ENCODE measurements at places on chromosomes 16 and 17.

GRCh38 chr16:30715750-30716445 lies 16.9 kb downstream of the SRCAP start:
- peak; percentile 23 for DNase-seq

GRCh38 chr16:79639576-79640311 lies 39.2 kb upstream of the MAF start:
- DNase-seq, result no peak

- peak; percentile 61 for DNase-seq
Observed at GRCh38 chr17:78383725-78384471, 5.4 kb downstream of the PGS1 start.

DNA sequence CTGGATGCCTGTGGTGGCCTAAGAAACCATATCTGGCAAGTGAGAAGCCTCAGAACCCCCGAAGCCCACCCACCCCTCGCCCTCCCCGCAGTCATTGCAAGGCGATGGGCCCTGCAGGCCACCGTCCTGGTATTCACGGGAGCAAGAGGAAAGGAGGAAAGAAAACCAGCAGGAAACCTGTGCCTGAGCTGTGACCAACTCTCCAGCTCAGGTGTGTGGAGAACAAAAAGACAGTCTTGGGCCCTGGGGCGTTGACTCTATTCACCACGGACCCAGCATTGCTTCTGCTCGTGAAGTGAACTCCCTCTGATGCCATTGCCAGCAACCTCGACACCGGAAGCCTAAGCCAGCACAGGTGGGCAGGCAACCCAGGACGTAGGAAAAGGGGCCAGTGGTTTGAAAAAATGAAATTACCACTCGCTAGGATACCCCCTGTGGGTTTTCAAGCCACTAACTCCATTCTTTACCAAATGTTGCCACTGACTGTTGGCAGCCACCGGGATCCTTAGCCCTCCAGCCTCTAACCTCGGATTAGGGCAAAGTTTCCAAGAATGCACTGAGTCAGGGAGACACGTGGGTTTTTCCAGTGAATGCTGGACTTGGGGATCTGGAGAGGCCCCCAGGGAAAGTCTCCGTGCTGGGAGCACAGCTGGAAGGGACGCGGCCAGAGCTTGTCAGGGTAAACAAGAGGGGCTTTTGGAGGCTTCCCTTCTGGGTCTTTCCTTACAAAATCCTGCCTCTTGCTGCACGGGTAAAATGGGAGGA lies 25.1 kb downstream of the FA2H start:
- DNase-seq, result no peak

GRCh38 chr16:14548933-14549788 lies 80.9 kb downstream of the PARN start:
- no peak for DNase-seq

- no peak for DNase-seq
Observed at GRCh38 chr17:40293363-40293762, 5.7 kb downstream of the CDC6 start.

DNA sequence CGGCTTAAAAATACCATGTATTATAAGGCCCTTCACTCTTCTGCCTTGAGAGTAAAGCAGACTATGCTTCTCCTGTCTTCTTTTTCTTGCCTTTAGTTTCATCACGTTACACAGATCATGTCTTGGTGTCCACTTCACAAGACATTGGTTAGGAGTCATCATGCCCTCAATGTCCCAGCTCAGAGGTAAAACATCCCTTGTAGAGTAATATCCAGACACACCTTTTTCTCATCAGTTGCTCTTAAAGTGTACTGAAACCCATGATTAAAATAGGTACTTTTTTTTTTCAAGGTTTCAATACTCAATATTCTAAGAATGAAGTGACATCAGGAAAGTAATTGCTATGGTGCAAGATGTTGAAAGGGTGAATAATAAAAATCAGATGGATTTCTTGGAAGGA lies 267.8 kb downstream of the PMP22 start:
- DNase-seq, result no peak

- no peak for DNase-seq
Observed at GRCh38 chr16:57540387-57540786, 2.1 kb upstream of the ADGRG5 start.

Data from stimulated activated CD4-positive, alpha-beta T cell treated with anti-CD3 and anti-CD28 coated beads, Interleukin-15, amount 100 ng/mL, for 48 hours (primary cell).